ENCODE measurements at places on chromosomes 16 and 17.

DNA sequence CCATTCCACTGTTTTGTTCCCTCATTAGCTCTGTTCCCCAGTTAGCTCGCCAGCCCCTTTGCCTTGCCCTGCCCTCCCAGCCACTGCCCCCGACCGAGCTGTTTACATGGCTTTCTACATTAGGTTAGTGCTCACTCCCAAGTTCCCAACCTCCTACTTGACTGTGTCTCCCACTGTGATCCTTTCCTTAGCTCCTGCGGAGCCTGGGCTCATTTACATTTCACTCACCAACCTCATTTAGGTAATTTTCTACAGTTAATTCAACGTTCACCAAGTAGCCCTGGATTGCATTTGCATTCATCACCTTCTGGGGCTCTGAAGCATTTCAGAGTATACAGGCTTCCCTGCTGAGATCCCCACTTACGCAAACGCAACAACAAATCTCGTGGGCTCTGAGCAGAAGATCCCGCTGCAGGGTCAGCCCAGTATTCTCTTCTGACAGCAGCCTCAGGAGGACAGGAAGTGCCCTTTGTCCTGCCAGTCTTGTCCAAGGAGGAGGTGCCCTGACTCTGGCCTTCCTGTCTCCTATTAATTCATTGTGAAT lies 325.8 kb upstream of the CCL2 start:
- DNase-seq = no peak

DNA sequence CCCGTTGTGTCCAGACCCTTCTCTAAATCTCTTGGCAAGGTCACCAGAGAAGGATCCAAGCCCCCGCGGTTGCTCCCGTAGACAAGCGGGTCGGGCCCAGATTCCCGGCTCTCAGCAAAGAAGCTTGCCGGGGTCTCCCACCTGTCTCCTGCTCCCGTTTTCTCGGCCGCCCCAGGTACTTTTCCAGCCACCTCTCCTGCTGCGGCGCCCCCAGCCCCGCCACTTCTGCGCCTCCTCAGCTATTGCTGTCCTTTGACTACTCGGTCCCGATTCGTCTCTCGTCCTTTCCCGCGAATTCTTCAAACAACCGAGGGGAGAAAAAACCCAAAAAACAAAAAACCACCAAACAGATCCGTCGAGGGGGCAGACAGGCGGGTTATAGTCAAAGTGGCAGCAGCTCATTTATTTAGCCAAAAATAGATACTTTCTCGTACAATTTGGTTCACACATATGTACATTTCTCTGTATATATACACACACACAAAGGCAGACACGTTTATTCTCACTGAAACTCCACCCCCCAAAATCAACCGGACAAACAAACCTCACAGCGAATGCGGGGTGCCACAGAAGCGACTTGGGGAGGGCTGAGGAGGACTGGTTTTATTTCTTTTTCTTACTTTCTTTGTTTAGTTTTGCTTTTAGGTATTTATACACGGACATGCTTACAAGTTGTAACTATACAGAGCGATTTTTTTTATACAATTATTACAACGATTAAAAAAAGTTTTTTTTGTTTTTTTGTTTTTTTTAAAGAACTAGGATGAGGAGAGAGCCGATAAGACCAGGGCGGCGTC lies 3.5 kb downstream of the IRX3 start:
- no peak for DNase-seq

DNA sequence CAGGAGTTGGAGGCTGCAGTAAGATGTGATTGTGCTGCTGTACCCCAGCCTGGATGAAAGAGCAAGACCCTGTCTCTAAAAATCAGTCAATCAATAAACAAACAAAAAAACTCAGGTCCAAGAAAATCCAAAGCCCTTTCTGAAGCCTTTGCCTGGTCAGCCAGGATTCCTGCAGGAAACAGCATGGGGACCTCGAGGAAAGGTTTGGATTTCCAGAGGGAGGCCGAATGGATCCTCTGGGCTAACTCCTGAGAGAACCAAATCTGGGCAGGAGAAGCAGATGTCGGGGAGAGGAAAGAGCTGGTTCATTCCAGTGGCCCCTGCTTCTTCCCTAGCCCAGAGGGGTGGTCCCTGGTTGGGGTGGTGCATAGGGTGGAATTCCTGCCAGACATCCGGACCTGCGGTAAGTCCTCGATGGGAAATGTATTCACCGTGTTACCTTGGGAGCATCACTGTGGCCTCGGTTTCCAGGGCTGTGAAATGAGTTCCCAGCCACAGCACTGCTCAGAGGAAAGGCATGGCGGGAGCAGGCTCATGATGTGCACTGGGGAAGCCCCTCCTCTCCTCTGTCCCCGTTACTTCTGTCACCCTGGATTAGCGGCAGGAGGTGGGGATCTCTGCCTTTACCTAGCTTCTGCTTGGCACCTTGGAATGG lies 75.1 kb downstream of the CYLD start:
- DNase-seq = no peak

DNA sequence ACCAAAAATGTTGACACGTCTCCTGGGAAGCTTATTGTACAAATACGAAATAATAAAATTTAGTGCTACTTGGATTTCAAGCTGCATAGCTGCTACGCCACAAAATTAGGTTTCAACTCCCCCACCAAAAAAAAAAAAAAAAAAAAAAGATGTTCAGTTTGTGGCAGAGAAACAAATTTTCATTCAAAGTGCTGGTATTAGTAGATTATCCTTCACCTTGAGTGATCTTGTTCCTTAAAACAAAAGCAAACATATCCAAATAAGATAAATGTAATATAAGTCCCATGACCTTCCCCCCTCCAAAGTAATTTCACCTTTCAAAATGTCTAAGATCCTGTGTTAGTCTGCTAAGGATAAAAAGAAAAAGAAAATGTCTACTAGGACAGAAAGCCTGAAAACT lies 2.2 kb downstream of the TOB1 start:
- DNase-seq = no peak

- DNase-seq = no peak
Measured at GRCh38 chr16:87727346-87727745, 38.4 kb downstream of the KLHDC4 start.

GRCh38 chr16:61842666-61843065 lies 193.6 kb downstream of the CDH8 start:
- DNase-seq = no peak

DNA sequence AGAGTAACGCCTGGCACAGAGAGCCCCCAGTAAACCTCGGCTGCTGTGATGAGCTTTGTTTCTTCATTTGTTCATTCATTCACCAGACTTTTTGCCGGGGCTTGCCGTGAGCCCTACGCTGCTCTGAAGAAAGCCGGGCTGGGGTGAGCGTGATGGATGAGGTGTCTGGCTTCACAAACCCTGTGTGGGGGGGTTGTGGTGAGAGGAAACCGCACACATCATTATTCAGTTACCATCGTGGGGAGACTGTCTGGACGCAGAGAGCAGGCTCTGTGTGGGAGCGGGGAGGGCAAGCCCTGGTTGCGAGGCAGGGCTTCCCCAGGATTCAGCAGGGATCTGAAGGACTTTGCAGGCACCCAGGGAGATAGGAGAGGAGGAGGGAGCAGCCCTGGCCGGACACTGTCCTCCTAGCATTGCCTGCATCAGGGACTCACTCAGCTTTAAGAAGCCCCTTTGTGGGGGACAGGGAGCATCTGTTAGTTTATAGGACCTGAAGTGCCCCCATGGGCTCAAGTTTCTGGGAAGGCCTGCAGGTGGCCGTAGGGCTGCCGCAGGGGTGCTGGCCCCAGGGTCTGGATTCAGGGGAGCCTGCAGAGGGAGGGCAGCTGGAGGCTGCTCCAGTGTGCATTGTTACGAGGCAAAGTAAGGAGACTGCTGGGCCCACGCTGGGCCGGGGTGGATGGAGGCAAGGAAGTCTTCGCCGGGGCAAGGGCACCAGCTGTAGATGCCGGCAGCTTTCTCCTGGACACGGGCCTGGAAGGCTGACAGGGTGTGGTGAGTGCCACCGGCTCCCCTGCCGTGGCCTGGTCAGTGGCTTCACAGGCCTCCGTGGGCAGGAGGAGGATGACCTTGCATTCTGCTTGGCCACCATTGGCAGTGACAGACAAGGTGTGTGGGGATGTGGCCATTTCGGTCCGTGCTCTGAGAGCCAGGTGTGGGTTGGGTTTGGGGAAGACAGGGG lies 334.5 kb downstream of the SEC14L1 start:
- DNase-seq = peak; percentile 94

DNA sequence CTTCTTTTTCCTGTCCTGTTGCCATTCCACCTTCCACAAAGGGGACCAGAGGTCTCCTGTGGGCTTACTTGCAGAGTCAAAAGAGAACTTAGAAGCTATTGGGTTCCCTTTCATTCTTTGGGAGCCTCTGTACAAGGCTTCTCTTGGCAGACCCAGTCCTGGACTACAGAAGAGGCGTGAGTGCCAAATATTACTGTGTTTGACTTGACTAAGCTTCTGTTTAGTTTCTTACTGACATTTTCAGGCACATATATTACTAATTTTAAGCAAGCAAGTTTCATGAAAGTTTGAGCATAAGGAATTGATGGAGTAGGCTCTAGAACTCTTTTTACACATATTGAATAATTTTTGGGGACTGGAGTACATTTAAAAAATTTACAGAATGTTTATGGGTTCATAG lies 254.4 kb downstream of the HAPSTR1 start:
- no peak for DNase-seq

- DNase-seq = no peak
Measured at GRCh38 chr16:266258-267164, 9.2 kb downstream of the RGS11 start.

GRCh38 chr16:1678500-1679098 lies 520 bp downstream of the JPT2 start:
- DNase-seq = peak; percentile 44

GRCh38 chr17:7440834-7441195 lies 1.5 kb downstream of the FGF11 start:
- peak; percentile 57 for DNase-seq

- no peak for DNase-seq
Measured at GRCh38 chr16:67537636-67538591, 9.3 kb downstream of the RIPOR1 start.

DNA sequence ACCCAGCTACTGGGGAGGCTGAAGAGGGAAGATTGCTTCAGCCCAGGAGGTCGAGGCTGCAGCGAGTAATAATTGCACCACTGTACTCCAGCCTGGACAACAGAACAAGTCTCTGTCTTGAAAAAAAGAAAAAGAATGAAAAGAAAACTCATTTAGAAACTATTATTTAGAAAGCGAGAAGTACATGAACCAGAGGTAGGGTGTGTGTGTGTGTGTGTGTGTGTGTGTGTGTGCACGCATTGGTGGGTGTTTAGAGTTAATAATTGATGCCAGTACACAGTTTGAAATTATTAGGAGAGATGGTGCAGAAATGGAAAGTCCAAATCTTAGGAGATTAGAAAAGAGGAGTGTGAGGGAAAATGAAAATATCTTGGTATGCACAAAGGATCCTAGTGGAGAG lies 106.6 kb downstream of the MRTFB start:
- no peak for DNase-seq

- DNase-seq = no peak
Measured at GRCh38 chr16:55622930-55623561, 32.7 kb upstream of the SLC6A2 start.

DNA sequence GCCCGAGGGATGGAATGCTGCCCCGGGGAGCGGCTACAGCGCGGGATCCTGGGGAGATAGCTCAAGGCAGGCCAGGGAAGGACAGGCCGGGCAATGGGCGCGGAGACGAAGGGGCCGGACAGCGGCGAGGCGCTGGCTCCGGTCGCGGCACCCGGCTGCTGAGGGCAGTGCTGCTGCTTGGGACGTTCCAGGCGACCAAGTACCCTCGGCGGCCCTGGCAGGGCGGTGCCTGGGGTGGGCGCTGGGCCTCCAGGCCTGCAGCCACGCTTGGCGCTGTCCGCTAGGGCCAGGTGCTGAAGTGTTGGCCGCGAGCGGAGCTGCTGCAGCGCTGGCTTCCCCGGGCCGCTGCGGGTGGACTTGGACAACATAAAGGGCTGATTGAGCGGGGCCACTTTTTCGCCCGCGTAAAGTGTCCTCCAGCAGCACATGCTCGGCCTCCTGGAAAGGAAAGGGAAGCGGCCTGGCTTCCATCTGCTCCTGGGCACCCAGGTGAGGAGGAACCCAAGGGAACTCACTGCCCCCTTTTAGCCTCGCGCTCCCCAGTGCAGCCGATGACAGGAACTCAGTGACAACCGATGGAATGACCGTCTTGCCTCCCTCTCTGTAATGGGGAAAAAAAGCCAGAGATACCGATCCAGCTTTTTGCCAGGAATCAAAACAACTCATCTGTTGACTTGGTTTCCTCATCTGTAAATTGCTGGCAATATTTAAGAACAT lies 23.7 kb downstream of the CLEC3A start:
- peak; percentile 55 for DNase-seq

- DNase-seq = no peak
Measured at GRCh38 chr17:57396511-57396921, 140.2 kb downstream of the MSI2 start.

DNA sequence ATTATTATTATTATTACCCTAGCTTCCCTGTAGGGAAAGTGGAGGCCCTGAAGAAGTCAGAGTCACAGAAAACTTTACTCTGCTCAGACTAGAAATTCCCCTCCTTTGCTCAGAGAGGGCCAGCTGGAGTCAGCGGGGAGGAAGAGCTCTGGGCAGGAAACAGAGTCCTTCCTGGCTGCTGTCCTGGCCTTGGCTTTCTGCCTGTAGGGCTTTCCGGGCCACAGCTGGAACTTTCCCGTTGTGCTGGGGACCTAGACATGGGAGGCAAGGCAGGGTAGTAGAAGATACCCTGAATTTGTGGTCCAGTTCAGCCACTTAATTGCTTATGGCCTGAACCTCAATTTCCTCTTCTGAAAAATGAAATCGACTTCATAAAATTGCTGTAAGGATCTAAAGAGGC lies 14.0 kb upstream of the CCL2 start:
- no peak for DNase-seq

DNA sequence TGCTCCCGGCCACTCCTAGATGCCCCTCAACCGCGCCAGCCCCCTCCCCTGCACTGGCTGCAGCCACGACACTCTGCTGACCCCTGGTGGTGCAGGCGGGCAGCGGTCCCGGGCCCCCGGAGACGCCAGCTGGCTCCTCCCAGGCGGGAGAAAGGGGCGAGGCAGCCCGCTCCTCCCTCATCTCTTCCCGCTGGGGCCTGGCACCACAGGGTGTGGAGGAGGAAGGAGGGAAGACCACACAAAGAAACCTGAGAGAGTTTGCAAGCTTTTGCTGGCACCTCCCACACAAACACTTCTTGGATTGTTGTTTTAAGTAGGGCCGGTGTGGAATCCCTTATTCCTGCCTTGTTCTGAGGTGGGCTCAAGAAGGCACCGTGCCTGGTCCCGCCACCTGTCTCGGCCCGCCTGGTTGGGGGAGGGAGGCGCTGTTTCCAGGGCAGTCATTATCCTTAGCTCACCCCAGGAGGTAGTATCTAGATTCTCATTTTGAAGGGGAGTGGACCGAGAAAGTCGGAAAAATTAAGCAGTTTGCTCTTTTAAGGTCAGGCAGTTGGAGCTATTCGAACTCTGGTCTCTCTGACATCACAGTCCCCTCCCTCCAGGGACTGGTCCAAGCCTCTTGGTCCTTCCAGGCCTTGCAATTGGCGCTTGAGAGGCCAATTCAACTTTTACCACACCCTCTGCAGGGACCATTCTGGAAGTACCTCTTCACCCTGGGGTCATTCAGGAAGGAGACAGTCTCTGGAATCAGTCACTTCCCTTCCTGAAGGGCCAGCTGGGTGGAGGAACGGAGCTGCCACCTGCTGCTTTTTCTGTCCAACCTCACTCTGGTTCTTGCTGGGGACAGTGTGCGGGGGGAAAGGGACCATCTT lies 959 bp upstream of the ANKRD13B start:
- DNase-seq = peak; percentile 72

- no peak for DNase-seq
Measured at GRCh38 chr16:58389724-58390123, 2.5 kb upstream of the GINS3 start.

GRCh38 chr17:21843318-21843865 lies 151.1 kb downstream of the KCNJ18 start:
- DNase-seq = no peak
